ENCODE measurements at places on chromosomes 16 and 17. TPM values are rescaled to one million over a fixed set of nuclear protein-coding genes. Genes with fewer than 3 reads are reported as not detected.

The TSNAXIP1 gene
- total RNA-seq: 0.83 TPM

The RHBDF1 gene
- 25.8 TPM for total RNA-seq

The GUCY2D gene
- total RNA-seq: not detected

The MEIOB gene
- 1.9 TPM for total RNA-seq

The DPEP1 gene
- total RNA-seq: 1.1 TPM

The GALNS gene
- total RNA-seq: 49.5 TPM

The NGFR gene
- total RNA-seq: 0.70 TPM

The NUDT16L1 gene
- 14.9 TPM for total RNA-seq

The KRTAP9-4 gene
- total RNA-seq: not detected

The KRT16 gene
- total RNA-seq: 0.40 TPM

The SNTB2 gene
- total RNA-seq: 9.6 TPM

The NDUFAB1 gene
- total RNA-seq: 180 TPM

The CRHR1 gene
- total RNA-seq: 0.16 TPM

The PTX4 gene
- not detected for total RNA-seq

The KRTAP2-3 gene
- total RNA-seq: not detected

The PRR35 gene
- total RNA-seq: 0.18 TPM

The KDM6B gene
- 14.0 TPM for total RNA-seq

The BCAR1 gene
- total RNA-seq: 61.8 TPM

The RBFOX1 gene
- not detected for total RNA-seq

The MAP2K4 gene
- total RNA-seq: 37.3 TPM

The GAS2L2 gene
- total RNA-seq: 0.06 TPM

The MRC2 gene
- 60.4 TPM for total RNA-seq

The NPW gene
- total RNA-seq: 1.1 TPM

The SHCBP1 gene
- 36.0 TPM for total RNA-seq

The KRT33A gene
- total RNA-seq: not detected

The CMTM2 gene
- not detected for total RNA-seq

The KRTAP4-5 gene
- total RNA-seq: not detected

The SLC5A2 gene
- 0.21 TPM for total RNA-seq

The GSDMA gene
- total RNA-seq: not detected
